ENCODE measurements at places on chromosomes 11 and 22. TPM values are rescaled to one million over a fixed set of nuclear protein-coding genes. Genes with fewer than 3 reads are reported as not detected.
A peak's percentile ranks its signal among the peaks of the same experiment; 100 is the strongest.

DNA sequence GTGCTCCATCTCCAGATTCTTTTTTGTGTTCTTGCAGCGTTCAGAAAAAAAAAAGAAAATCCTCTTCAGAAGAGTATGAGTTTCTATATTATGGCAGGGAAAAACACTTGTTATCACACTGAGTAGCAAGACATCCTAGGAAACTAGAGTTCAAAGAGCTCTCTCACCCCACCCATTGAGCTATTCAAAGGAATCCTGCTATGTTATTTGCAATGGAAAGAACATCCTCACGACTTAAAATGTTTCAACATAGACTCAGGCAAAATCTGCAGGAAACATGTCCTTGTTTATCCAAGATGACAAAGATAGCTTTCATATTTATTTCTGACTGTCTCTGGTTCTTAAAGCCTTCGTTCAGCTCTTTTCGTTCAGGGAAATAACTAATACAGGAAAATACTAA is 331.6 kb upstream of the ANO5 start:
- no peak for DNase-seq

DNA sequence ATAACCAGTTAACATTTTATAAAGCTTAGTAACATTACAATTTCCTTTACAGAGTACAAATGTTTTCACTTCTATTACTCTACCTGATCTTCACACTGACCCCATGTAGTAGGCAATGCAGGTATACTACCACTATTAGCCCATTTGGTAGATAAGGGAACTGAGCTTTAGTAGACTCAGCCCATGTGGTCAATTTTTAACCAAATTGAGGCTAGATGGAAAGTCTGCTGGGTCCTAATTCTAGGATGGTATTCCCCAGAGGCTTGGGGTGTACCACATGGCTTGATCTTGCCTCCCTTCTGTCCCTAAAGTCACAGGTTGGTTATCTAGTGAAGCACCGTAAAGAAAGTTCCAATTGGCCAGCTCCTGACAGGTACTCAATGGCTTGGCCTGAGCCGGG is 48.2 kb downstream of the NRXN2 start:
- no peak for DNase-seq

GRCh38 chr11:47104261-47104950 is 72.3 kb downstream of the ARFGAP2 start:
- DNase-seq, result no peak

- DNase-seq, result no peak
These were observed 603.0 kb downstream of the BUD13 start for GRCh38 chr11:116169776-116170175.

- peak; percentile 57 for DNase-seq
These were observed 56.7 kb upstream of the RAB38 start for GRCh38 chr11:88231894-88232482.

- DNase-seq, result peak; percentile 90
These were observed 21.4 kb upstream of the EHF start for GRCh38 chr11:34599406-34599945.

- DNase-seq, result no peak
These were observed 35.0 kb upstream of the SCGB1A1 start for GRCh38 chr11:62383822-62384221.

GRCh38 chr11:70399681-70400112 is 1.4 kb downstream of the CTTN start:
- peak; percentile 96 for DNase-seq

DNA sequence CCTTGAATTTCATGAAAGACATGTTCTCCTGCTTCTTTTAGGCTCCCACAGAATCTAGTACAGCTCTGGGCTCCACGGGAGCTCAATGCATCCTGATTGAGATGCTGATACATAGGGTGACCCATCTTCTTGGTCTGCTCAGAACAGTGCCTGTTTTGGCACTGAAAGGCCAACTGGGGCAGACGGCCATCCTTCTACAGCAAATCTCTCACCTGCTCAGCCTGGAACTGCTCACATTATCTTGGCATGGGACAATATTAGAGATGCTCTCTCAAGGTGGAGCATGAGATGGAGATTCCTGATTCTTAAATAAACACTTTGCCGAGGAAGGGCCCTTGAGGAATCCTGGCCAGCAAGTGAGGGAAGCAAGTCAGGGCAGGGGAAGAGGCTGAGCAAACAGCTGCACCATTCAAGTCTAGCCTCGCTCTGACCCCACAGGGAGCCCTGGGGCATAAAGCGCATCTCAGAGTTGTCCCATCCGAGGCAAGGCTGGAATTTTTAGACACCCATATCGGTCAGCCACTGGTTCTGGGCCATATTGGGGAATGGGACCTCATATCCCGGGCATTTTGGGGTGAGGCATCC is 58.4 kb upstream of the CSNK2A3 start:
- no peak for DNase-seq

DNA sequence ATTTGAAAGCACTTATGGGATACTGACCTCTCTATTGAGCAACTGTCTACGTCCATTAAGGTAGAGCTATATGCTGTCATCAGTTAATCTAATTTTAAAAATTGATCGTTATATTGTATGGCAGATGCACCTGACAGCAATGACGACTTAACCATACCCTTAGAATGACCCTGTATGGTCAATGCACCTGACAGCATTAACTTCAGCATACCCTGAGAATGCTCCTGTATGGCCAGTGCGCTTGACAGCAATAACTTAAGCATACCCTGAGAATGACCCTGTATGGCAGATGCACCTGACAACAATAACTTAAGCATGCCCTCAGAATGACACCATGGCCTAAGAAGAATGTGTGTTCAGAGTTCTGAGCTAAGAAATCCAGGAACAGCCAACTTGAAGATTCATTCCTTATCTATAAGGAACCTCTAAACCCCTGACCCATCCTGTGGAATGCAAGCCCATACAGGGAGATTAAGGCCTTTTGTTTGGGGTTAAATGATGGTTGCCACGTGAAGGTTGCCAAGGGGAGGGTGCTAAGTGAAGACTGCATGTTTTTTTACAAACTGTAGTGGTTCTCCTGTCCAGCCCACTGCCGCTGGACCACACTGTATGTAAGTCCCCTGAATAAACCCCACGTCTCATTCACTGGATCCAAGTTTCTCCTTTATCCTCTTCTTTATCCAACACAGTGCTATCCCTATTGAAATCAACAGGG is 138.3 kb downstream of the GUCY1A2 start:
- no peak for DNase-seq

DNA sequence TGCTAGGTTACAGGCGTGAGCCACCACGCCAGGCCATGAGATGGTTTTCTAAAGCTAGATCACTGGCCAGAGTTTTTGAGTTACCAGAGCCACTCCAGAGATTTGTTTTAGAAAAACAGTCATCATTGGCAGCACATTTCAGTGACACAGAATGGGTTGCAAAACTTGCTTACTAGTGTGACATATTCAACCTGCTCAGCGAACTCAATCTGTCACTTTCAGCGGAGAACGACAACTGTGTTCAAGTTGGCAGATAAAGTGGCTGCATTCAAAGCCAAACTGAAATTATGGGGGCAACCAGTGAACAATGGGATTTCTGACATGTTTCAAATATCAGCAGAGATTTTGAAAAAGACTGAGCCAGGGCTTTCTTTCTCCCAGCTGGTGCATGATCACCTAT is 456.3 kb upstream of the ISX start:
- no peak for DNase-seq

Gene SGSM1
- not detected for total RNA-seq

Gene MCHR1
- 0.32 TPM for total RNA-seq

Gene MIOX
- total RNA-seq, result not detected

Gene RASSF10
- total RNA-seq, result not detected

Gene APOA5
- total RNA-seq, result not detected

Gene MMP13
- total RNA-seq, result not detected

Gene XRRA1
- total RNA-seq, result 9.7 TPM

Gene MIAT
- 1.3 TPM for total RNA-seq

Gene RAC2
- 8.1 TPM for total RNA-seq

Gene DEUP1
- not detected for total RNA-seq
